ENCODE measurements at places on chromosomes 6 and 20. TPM values are rescaled to one million over a fixed set of nuclear protein-coding genes. Genes with fewer than 3 reads are reported as not detected.

- DNase-seq: no peak
Measured at GRCh38 chr6:163806755-163807499, 392.4 kb downstream of the QKI start.

The SNX5 gene
- 97.3 TPM for total RNA-seq

GRCh38 chr20:47872341-47872740 lies 87.1 kb upstream of the SULF2 start:
- DNase-seq: no peak

DNA sequence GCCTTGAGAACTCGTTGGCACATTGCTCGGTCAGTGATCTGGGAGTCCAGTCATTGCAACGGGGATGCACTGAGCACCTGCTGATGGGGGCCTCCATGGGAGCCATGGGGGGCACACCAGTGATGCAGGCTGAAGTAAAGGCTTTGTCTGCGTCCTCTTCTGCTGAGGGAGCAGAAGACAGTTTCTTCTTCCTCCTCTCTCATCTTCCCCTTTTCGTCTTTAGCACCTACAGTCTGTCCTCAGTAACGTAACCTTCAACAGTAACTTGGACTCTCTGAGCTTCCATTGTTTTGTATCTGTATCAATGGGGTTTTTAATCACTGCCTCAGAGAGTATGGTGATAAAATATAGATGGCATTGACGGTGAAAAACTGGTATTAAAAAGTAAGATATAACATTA lies 240.0 kb downstream of the TMEM242 start:
- DNase-seq: no peak

The FAM83C gene
- total RNA-seq: not detected

The EYS gene
- not detected for total RNA-seq

DNA sequence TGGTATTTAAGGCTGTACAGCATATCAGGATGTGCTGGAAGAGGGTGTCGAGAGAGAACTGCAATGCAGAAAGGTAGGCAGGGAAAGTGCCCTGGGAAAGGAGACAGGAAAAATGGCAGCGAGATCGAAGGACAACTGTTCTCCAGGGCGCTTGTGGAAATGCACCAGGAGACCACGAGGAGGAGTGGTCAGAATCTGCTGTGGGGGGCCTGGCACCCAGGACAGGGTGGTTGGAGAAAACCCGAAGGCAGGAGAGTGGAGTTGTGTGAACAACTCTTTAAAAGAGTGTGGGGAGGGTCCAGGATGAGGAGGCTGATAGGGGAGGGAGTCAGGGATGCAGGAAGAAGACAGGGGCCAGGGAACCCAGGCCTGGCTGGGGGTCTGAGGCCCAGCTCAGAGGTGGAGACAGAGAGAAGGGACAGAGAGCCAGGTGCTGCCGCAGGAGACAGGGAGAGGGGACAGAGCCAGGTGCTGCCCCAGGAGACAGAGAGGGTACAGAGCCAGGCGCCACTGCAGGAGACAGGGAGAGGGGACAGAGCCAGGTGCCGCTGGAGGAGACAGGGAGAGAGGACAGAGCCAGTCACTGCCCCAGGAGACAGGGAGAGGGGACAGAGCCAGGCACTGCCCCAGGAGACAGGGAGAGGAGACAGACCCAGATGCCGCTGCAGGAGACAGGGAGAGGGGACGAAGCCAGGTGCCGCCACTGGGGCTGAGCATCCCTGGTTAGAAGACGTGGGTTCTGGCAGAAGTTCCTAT lies 9.3 kb downstream of the SLC22A1 start:
- no peak for DNase-seq

The DLK2 gene
- total RNA-seq: 0.60 TPM

DNA sequence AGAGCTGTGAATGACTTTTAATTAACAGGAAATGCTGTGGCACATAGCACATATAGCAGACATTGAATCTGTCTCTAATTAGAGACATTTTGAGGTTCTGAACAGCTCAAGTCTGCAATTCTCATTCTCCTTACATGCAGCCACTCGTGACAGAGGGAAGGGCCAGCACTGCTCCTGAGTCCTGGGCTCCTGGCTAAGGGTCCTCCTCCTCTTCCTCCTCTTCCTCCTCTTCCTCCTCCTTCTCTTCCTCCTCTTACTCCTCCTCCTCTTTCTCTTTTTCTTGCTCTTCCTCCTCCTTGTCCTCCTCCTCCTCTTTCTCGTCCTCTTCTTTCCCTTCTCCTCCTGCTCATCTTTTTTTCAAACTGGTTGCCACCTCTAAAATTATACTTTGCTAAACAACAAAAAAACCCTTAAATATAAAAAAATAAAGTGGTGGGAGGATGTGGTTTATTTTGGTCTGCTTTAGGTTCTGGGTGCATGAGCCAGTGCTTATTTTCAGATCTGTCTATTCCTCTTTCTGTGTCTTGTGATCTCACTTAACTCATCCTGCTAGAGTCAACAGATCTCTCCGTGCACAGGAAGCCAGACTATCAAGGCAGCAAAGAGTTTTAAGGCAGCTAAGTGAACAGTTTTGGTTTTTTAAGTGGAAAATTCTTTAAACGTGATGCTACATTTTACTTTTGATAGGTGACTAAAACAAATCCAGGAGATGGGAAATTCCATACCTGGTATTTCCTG lies 159.3 kb downstream of the CD83 start:
- no peak for DNase-seq

DNA sequence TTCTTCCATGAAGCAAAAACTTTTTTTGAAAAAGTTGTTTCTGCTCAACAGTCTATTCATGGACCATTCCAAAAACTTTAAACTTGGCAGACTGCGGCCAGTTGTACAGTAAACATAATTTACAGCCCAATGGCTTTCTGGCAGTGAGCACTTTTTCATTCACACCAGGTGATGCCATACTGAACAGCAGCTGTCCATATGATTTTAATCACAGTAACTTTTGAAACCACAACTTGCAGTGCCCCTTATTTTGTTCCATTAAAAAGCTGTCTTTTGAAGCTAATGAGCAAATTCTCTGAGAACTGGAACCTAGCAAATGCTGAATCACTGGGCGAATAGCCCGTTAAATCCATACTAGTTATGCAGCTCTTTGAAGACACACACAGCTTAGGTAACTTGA lies 576.6 kb downstream of the PTPRT start:
- no peak for DNase-seq

GRCh38 chr6:160198606-160199211 lies 59.9 kb downstream of the SLC22A2 start:
- no peak for DNase-seq

The PRR18 gene
- not detected for total RNA-seq

The DZANK1 gene
- 0.70 TPM for total RNA-seq

DNA sequence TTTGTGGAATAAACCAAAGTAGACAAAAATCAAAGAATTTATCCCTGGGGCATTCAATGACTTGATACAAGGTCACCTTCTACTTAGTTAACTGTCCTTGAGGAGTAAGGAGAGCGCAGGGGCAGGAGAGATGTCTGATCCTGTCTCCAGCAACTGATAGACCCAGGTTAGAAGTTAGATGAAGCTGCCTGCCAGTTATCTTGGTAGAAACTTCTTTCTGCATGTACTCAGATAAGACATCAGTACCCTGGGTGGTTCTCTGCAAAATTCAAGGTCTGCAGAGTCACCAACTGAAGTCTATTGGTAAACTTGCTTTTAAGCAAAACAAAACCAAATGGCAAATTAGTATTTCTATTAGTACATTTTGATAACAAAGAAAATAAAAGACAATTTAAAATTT lies 2.7 kb downstream of the SGK1 start:
- no peak for DNase-seq

GRCh38 chr6:40727271-40727670 lies 140.1 kb upstream of the LRFN2 start:
- DNase-seq: no peak

The CHRNA4 gene
- total RNA-seq: not detected

- DNase-seq: no peak
Measured at GRCh38 chr6:149046822-149047246, 270.7 kb upstream of the TAB2 start.

- DNase-seq: peak; percentile 50
Measured at GRCh38 chr6:104653781-104654180, 205.9 kb downstream of the HACE1 start.

GRCh38 chr20:44597930-44598329 lies 15.6 kb downstream of the PKIG start:
- peak; percentile 38 for DNase-seq

GRCh38 chr6:37513576-37513975 lies 13.9 kb upstream of the CCDC167 start:
- DNase-seq: no peak

The MARCKS gene
- 333 TPM for total RNA-seq

- peak; percentile 86 for DNase-seq
Measured at GRCh38 chr20:44738813-44739477, 6.7 kb upstream of the KCNK15 start.

DNA sequence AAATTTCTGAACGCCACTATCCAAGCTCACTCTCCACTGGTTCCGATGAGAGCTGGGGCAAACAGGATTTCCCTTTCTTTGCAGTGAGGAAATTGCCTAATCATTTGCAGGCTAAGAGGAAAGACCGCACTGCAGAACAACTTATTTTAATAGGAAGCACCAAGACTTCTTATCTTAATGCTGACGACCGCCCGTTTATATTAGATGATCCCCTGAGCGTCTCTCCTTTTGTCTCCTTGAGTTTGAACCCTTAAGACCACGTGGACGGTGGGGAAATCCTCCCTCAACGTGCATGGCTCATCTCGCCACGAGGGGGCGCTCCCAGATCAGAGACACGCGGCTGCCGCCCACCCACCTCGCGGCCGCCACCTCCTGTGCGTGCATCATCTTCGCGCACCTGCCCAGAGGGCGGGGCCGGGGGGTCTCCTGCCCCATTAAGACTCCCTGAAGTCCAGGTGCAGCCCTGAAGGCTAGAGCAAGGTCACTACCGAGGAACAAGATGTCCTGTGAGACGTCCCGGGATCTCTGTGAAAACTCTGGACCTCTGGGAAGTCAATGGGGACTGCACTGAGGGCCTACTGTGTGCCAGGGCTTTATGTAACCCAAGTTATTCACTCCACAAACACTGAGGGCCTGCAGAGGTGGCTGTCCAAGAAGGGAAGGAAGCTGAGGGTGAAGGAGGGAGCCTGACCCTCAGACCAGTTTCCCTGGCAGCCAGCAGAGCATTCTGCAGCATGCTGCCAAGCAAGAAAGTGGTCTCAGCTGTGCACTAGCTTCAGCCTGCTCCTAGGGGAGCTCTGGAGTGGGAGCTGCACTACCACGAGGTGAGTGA lies 28.1 kb downstream of the PDYN start:
- peak; percentile 74 for DNase-seq

- no peak for DNase-seq
Measured at GRCh38 chr20:64152906-64153305, 11.3 kb upstream of the MYT1 start.

- DNase-seq: peak; percentile 40
Measured at GRCh38 chr6:28977341-28978132, 27.6 kb downstream of the ZNF311 start.

The BPIFB4 gene
- not detected for total RNA-seq

DNA sequence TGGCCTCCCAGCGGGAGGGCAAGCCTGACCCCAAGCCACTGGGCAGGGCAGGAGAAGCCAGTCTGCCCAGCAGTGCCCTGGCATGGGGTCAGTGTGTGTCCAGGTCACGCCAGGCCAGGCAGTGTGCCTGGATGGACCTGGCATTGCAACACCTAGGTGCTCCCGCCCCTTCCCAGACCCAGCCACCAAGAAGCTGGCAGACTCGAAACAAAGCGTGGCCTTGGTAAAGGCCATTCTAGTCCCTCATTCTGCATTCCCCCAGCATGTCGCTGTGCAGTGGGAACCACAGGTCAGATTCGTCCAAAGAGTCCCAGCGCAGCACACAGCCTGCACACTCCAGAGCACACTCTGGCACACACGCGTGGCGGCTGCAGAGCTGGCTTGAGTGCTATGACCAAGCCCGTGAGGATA lies 19.3 kb upstream of the APMAP start:
- DNase-seq: no peak

The EYA2 gene
- total RNA-seq: not detected

GRCh38 chr6:81816380-81816779 lies 63.9 kb upstream of the TENT5A start:
- no peak for DNase-seq

The TCP11 gene
- total RNA-seq: 0.28 TPM

DNA sequence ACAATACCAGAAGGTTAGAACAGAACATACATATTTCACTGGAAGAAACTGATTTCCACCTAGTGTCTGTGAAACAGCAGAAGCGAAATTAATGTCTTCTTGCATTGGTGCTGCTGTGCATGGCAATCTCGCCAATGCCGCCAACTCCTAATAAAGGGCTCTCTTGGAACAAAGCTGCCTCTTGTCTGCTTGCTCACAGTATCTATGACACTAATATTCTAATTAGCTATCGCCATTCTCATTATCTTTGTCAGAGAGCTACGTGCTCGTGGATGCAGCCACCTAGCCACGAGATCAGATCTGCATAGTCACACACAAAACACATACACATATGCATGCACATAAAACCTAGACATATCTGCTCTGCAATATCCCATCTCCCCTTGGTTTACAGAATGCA lies 145.9 kb upstream of the OLIG3 start:
- no peak for DNase-seq

GRCh38 chr6:152229330-152229729 lies 407.8 kb downstream of the SYNE1 start:
- DNase-seq: no peak

The ECT2L gene
- not detected for total RNA-seq

- no peak for DNase-seq
Measured at GRCh38 chr6:41055149-41055548, 2.1 kb downstream of the APOBEC2 start.

- DNase-seq: no peak
Measured at GRCh38 chr6:37332894-37333293, 20.9 kb upstream of the RNF8 start.

DNA sequence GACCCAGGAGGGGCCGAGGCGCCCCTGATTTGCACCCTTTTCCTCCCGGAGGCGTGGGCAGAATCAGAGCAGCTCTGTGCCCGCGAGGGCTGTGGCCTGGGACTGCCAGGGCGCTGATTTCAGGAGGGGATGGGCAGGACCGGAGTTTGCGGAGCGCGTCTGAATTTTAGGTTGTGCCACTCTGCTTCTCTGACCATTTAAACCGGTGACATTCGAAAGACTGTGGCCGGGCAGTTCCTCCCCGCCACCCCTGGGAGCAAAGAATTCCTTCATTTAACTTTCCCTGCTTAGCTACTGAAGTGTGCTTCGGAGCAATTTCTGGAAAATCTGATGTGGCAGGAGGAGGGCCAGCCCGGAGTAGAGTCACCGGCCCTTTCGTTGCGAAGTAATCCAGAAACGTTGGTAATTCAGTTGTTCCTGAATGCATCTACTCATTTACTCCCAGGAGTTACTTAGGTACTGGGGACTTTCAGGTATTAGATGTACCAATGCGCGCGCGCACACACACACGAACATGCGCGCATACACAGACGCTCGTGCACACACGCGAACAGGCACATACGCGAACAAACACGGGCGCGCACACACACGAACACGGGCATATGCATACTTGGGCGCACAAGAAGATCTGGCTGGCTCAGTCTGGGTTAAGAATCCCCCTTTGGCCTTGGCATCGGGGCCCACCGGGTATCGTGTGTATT lies 568 bp downstream of the CCDC170 start:
- peak; percentile 58 for DNase-seq

DNA sequence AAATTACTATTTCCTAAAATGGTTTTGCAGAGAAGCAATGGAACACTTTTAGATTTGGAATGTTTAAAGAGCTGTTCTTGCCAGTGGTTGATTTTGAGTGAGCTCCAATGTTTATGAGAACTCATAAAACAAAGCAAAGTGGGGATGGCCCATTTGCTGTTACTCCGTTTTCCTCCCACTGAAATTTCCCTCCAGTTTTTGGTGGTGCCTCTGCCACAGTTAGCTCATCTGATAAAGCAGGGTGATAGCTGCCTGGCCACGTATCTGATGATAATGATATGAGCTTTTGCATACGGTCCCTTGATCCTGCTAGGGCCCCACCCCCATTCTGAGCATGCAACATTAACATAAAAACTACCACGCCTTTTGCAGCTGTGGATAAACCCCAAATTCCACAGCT lies 10.4 kb downstream of the CD83 start:
- no peak for DNase-seq
